ENCODE measurements at places on chromosomes 7 and 10. TPM values are rescaled to one million over a fixed set of nuclear protein-coding genes. Genes with fewer than 3 reads are reported as not detected.
A peak's percentile ranks its signal among the peaks of the same experiment; 100 is the strongest.

STRIP2 gene
- total RNA-seq: 20.2 TPM

GHRHR gene
- total RNA-seq: not detected

SDK1 gene
- 3.4 TPM for total RNA-seq

GRCh38 chr10:95229724-95230627 lies 35.9 kb downstream of the ACSM6 start:
- no peaks in the 10 kb centered on the region for H3K27me3 ChIP-seq
- DNase-seq: no peak
- H3K4me3 ChIP-seq: peak overlapping the region; percentile 55
- H3K27ac ChIP-seq: no peak overlapping the region

- H3K27ac ChIP-seq: no peak overlapping the region
- H3K4me1 ChIP-seq: no peaks in the 10 kb centered on the region
- no peak for DNase-seq
- H3K27me3 ChIP-seq: no peaks in the 10 kb centered on the region
- H3K4me3 ChIP-seq: no peak overlapping the region
These were observed 144.7 kb downstream of the CCSER2 start for GRCh38 chr10:84473136-84473535.

DNA sequence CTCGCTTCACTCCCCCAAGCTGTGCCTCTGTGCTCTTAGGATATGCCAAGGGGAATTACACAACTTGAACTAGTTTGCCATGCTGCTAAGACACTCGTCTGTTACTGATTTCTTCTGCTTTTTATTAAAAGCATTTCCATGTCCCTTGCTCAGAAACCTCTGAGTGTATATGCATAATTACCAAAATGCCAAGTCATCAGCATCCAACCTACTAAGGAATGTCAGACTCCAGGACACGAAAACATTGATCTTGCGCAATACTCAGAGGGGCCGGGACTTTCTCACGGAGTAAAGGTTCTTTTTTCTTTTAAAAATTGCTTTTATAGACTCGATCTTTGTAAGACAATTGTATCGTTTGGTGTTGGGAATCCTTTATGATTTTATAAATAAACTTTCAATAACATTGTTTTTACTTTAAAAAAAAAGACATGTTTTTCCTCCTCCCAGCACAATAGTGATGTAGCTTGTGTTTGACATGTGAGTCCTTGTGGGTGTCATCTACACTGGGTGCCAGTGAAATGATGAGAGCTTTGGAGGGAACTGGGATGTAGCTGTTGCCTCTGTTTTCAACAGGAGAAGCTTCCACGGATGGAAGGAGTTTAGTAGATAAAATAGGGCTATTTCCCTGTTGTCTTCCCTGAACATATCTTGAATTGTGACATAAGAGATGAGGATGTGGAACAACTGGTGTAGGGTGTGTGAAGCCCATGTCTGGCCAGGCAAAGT lies 43.6 kb downstream of the CNNM1 start:
- no peak overlapping the region for H3K27ac ChIP-seq
- H3K4me1 ChIP-seq: no peaks in the 10 kb centered on the region
- no peaks in the 10 kb centered on the region for H3K36me3 ChIP-seq
- no peak for DNase-seq
- no peak overlapping the region for H3K4me3 ChIP-seq

- DNase-seq: peak; percentile 85
- H3K27ac ChIP-seq: peak overlapping the region; percentile 24
- H3K36me3 ChIP-seq: no peaks in the 10 kb centered on the region
- H3K4me1 ChIP-seq: no peaks in the 10 kb centered on the region
These were observed 256.5 kb downstream of the FRMD4A start for GRCh38 chr10:14074062-14074884.

DNA sequence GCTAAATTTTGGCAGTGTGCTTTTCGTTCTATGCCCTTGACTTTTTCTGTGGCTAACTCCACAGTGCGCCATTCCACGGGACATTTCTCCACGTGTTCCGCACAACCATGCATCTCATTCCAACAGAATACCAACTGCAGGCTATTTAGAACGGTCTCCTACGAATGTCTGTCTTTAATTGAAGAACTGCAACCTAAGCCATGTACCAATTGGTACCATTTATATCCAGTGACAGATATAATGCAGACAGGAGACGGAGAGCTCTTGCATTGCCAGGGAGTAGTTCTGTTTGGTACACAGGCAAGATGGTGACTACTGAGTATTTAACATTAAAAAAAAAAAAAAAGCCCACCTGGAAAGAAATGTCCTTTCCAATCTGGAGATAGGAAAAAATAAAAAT lies 9.1 kb downstream of the SFMBT2 start:
- H3K36me3 ChIP-seq: no peaks in the 10 kb centered on the region
- H3K4me3 ChIP-seq: no peak overlapping the region
- H3K27me3 ChIP-seq: no peaks in the 10 kb centered on the region
- peaks cover 40% of the 10 kb centered on the region for H3K4me1 ChIP-seq
- DNase-seq: no peak

GRCh38 chr7:24907311-24907886 lies 72.6 kb downstream of the OSBPL3 start:
- H3K27ac ChIP-seq: no peak overlapping the region
- H3K27me3 ChIP-seq: no peaks in the 10 kb centered on the region
- no peak for DNase-seq
- peaks cover 37% of the 10 kb centered on the region for H3K4me1 ChIP-seq

DNA sequence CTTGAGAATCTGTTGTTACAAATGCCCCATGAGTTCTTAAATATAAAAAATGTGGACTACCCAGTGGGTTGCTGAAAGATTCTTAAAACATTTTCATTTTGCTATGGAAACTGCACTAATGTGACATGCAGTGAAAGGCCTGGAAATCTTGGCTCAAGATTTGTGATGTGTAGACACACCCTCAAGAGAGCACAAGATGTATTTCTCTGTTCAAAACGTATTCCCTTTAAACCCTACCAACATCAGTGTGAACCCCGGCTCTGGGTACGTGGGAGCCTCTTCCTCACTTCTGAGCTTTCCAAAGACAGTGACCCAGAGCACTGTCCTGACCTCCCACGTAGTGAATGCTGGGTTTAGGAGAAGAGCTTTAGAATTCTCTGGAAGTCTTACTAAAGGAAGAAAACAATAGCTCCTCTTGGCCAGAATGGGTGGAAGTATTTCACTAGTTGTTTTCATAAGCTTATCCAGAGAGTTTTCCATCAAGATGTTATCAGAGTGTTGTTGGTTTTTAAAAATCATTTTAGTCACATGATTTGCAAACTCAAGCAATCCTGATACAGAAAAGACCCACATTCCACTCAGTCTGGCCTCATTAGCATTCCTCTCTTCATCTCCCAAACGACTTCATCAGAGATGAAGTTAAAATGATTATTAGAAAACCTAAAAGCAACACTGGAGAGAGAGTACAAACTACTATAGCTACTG lies 81.5 kb upstream of the AFAP1L2 start:
- H3K4me3 ChIP-seq: no peak overlapping the region
- peaks cover 71% of the 10 kb centered on the region for H3K4me1 ChIP-seq
- no peak for DNase-seq
- peaks cover 14% of the 10 kb centered on the region for H3K36me3 ChIP-seq

GRCh38 chr7:121266307-121266894 lies 62.4 kb upstream of the WNT16 start:
- H3K27me3 ChIP-seq: no peaks in the 10 kb centered on the region
- no peak for DNase-seq
- no peaks in the 10 kb centered on the region for H3K36me3 ChIP-seq
- no peak overlapping the region for H3K4me3 ChIP-seq
- H3K4me1 ChIP-seq: no peaks in the 10 kb centered on the region

GRCh38 chr10:31749981-31750840 lies 178.4 kb downstream of the ARHGAP12 start:
- no peak overlapping the region for H3K4me3 ChIP-seq
- no peaks in the 10 kb centered on the region for H3K36me3 ChIP-seq
- peak; percentile 56 for DNase-seq

- no peak overlapping the region for H3K4me3 ChIP-seq
- no peak overlapping the region for H3K27ac ChIP-seq
- no peaks in the 10 kb centered on the region for H3K27me3 ChIP-seq
- no peak for DNase-seq
These were observed 31.2 kb downstream of the COL17A1 start for GRCh38 chr10:104054430-104054829.

DNA sequence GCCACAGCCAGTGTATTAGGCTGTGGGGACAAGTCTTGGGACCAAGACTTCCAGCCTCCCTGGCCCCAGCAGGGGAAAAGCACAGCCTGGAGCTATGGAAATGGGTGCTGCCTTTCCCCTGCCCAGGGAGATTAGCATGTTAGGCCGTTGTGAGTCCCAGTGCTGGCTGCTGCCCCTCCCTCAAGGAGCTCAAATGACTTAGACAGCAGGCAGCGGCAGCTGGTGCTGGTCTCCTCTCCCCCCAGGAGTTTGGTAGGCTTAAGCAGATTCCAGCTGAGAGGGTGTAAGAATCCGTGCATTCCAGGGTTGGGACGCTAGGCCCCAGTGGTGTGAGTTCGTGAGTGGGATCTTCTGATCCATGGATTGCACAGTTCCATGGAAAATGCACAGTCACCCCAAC lies 301.5 kb upstream of the PHF14 start:
- H3K4me3 ChIP-seq: no peak overlapping the region
- no peaks in the 10 kb centered on the region for H3K27me3 ChIP-seq
- no peaks in the 10 kb centered on the region for H3K4me1 ChIP-seq

DNA sequence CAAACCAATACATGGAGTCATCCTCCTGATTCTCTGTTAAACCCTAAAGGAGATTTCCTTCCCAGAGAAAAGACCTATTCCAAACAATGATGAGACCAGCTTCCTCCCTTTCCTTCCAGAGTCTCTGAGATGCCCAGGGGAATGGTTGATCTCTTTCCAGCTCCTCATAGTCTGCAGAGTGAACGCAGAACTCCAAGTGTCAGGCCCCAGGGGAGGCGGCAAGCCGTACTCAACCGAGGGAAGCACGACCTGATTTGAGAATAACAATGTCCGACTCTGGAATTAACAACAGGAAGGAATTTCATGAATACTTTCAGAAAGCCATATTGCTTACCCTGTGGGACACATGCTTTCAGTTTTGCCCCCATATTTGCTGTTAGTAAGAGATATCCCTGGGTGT lies 241.7 kb upstream of the GLI3 start:
- no peaks in the 10 kb centered on the region for H3K36me3 ChIP-seq
- peak; percentile 48 for DNase-seq
- H3K27me3 ChIP-seq: no peaks in the 10 kb centered on the region
- no peaks in the 10 kb centered on the region for H3K4me1 ChIP-seq

DNA sequence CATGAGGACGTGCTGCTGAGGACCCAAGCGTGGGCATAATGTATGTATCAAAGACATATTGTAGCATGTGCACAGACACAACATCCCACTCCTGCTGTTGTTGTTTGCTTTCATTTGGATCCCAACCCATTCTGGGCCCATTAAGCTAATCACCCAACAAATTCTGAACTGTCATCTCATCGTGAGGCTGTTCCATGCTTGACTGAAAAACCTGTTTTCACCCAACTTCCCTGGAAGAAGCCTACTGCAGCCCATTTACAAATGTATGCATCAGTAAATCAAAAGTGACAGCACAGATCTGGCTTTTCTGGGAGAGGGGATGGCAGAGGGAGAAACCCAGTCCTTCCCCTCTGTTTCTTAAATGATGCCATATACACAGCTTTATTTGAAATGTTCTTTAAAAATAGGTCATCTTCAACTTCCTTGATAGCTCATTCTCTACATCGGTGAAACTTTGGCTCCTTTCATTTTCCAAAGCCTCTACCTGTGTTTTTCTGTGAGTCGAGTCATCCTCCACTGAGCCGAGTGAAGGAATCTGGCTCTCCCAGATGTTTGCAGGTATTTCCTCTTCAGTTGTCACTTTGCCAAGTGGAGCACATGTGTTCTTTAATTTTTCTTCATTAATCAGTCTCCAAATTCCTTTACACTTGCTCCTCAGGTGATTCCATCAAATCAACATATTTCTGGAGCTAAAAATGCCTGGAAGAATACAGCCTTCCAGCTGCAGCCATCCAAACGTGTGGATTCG lies 151.8 kb downstream of the CHN2 start:
- no peak for DNase-seq
- no peaks in the 10 kb centered on the region for H3K36me3 ChIP-seq
- no peaks in the 10 kb centered on the region for H3K4me1 ChIP-seq
- no peak overlapping the region for H3K27ac ChIP-seq
- H3K4me3 ChIP-seq: no peak overlapping the region
- no peaks in the 10 kb centered on the region for H3K27me3 ChIP-seq

DNA sequence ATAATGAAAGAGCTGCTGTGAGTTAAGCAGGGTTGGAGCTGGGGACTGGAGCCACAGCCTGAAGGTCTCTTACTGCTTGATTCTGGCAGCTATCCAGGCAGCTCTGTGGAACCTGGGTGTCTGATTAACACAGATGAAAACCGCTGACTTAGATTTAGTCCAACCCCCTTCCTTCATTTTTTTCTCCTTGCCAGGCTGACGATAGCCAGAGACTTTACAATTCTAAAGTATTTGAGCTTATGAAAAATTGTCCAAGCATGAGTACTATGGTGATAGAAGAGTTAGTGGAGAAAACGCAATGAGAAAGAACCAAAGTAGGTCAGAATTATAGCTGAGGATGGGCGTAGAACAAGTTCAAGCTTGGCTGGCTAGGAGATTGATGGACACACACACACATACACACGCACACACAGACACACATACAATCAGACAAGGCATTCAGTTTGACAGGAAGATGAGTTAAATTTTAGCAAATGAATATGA lies 13.5 kb upstream of the GPR85 start:
- H3K36me3 ChIP-seq: no peaks in the 10 kb centered on the region
- H3K27me3 ChIP-seq: no peaks in the 10 kb centered on the region
- no peaks in the 10 kb centered on the region for H3K4me1 ChIP-seq
- H3K27ac ChIP-seq: peak overlapping the region; percentile 26
- H3K4me3 ChIP-seq: no peak overlapping the region
- DNase-seq: peak; percentile 60

DNA sequence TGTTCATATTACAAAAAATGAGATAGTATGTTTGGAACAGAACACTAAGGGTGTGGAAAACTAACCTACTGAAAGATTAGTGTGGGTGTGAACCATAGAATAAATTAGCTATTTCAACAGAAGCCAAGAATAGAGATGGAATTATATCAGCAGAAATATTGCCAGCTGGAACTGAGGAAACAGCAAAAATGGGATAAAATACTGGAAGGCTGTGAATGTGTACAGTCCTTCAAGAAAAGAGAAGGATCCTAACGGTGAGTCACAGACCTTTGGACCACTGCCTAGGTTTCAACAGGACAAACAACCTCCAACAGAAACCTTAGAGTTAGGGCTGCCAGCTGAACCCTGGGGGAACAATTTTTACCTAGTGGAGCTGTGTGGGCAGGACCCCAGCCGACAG lies 395.0 kb downstream of the ZWINT start:
- no peaks in the 10 kb centered on the region for H3K4me1 ChIP-seq
- no peak overlapping the region for H3K4me3 ChIP-seq
- no peaks in the 10 kb centered on the region for H3K36me3 ChIP-seq
- DNase-seq: no peak
- H3K27me3 ChIP-seq: no peaks in the 10 kb centered on the region
- H3K27ac ChIP-seq: no peak overlapping the region

- H3K4me3 ChIP-seq: no peak overlapping the region
- no peaks in the 10 kb centered on the region for H3K27me3 ChIP-seq
- peak; percentile 81 for DNase-seq
- peaks cover 55% of the 10 kb centered on the region for H3K36me3 ChIP-seq
- no peak overlapping the region for H3K27ac ChIP-seq
These were observed 5.3 kb upstream of the PRKRIP1 start for GRCh38 chr7:102390697-102391484.

GRCh38 chr10:81036257-81036656 lies 498.6 kb downstream of the SH2D4B start:
- H3K27ac ChIP-seq: no peak overlapping the region
- no peak overlapping the region for H3K4me3 ChIP-seq
- no peaks in the 10 kb centered on the region for H3K4me1 ChIP-seq
- H3K36me3 ChIP-seq: no peaks in the 10 kb centered on the region
- no peaks in the 10 kb centered on the region for H3K27me3 ChIP-seq
- DNase-seq: no peak

All from heart right ventricle (tissue), 16 donors.